ENCODE measurements at places on chromosomes 13 and 19.

DNA sequence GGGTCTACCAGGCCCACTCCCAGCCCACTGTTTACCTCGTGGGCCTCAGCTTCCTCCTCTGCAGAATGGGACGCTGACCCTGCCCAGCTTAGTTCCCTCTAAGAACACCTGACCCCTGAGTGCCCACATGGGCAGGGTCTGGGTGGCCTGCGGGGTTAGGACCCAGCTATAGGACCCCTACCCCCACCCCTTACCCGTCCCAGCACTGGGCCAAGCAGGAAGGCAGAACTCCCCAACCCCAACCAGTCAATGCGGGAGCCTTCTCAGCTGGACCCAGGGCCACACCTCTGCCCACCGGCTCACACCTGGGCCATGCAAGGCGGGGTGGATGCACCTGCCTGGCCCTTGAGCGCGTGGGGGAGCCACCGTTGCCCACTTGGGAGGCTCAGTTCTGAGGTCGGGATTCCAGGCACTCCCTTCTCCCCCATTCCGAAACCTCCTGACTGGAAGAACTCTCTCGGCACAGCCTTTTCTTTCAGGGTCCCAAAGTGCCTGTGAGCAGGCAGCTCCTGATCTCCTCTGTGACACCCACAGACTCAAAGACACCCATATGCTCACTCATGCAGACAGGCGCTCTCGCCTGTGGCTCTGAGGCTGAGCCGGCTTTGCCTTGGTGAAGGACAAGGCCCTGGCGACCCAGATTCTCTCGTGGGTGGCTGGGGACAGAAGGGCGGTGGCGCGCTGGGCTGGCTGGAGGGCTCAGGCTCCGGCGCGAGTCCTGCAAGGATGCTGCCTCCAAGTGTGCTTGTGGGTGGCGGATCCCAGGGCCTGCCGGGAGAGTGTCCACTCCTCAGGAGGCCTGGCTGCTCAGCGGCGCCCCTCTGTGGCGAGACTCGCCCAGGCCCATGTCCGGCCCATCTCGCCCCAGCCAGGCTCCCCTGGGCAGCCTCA is 27.9 kb upstream of the PARP4 start:
- peak; percentile 13 for DNase-seq

- DNase-seq: no peak
Observed at GRCh38 chr19:36891768-36892357, 24.2 kb downstream of the ZNF829 start.

DNA sequence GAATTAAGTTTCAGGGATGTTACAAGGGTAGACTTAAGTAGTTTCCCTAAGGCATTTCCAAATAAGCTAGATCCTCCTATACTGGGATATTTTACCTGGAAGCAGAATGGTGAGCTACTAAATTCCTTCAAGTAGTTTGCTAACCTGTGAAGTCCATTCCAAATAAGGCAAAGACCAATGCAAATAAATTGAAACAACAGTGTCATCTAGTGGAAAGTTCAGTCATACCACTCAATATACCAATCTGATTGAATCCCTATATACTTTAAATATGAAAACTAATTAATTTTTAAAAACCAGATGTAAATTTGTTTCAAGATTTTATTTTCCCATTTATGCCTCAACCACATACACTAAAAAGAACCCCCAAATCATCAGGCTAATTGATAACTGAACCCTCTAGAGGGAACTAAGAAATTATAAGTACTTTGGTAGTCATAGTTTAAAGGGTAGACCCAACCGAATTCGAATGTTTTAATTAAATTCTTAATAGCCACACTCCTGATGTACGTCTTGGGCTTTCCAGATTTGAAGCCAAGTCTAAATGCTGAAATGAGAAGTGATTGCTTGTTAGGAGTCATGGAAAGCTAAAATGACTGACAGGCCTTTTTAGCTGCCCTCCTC is 223.7 kb downstream of the TBC1D4 start:
- DNase-seq: peak; percentile 13

DNA sequence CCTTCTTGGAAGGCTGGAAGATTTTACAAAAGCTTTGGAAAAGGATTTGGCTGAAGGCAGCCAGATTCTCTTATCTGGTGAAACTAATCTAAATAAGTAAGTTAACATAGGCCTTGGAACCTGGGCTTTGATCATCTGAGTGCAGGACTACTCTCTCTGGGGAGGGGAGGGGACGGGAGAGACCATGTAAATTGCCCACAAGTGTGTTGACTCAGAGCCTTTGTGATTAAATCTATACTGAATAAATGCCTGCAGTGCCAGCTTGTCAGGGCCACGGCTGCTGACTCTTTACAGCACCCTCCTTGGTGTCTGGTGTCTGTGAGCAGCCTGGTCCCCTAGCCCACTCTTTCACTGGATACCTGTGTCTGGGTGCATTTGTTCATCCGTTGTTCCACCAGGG is 251.4 kb downstream of the ITGBL1 start:
- DNase-seq: no peak

DNA sequence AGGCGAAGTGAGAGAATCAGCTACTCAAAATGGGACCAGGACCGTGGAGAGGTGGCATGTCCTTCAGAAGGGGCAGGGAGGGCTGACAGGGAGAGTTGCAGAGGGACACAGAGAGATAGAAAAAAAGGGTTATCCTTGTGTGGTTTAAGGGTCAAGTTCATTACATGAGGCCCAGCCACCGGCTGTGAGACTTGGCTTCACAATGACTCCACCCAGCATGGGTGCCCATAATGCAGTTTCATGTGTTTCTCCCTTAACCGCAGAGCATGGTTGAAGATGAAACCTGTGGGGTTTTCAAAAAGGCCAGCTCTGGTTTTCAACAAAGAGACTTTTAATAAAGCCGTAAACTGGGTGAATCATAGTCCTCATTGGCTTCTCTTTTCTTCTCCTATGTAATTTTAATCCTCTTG is 164.6 kb downstream of the KLF5 start:
- DNase-seq: no peak

- DNase-seq: no peak
Observed at GRCh38 chr13:42607546-42607945, 33.6 kb downstream of the TNFSF11 start.

DNA sequence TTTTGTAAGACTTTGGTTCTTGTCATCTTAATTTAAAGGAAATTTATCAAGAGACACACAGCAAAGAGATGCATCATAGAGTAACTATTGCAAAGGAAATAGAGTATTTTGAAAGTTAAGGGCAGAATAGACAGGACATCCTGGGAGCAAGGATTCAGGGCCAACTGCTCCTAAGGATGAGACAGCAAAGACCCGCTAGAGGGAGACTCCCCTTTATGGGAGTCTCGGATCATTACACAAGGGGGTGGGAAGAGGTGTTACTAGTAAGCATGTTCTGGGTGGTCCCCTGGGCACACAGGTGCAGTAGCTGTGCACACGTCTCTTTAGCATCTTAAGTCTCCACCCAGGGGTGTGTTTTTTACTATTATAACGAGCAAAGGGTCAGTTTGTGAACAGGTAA is 9.6 kb downstream of the ZSCAN5C start:
- no peak for DNase-seq

DNA sequence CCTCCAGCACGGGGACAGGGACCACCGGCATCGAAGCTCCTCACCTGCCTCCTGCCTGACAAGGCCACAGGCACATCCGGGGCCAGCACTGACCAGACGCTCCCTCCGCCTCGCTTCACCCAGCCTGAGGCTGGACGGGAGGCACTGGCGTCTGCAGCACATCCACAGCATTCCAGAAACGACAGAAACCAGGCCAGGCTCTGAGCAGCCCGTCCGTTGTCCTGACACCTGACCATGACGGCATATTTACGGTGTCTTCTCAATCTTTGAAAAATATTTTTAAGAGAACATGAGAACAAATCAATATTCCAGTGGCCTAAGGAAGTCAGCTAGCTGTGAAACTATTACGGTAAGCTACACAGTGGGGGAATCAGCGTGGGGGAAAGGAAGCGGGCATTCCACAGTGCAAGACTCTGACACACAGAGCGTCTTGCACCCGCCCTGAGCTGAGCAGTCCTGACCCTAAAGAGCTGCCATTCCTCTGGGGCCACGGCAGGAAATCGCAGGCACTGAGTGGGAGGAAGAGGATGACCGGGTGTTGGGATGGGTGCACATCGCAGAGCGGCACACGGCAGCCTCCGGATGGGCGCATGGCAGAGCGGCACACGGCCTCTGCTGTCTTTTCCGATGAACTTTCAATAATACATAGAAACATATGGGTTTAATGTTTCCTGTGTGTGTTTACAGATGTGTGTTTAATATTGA is 26.8 kb downstream of the RASA3 start:
- no peak for DNase-seq

DNA sequence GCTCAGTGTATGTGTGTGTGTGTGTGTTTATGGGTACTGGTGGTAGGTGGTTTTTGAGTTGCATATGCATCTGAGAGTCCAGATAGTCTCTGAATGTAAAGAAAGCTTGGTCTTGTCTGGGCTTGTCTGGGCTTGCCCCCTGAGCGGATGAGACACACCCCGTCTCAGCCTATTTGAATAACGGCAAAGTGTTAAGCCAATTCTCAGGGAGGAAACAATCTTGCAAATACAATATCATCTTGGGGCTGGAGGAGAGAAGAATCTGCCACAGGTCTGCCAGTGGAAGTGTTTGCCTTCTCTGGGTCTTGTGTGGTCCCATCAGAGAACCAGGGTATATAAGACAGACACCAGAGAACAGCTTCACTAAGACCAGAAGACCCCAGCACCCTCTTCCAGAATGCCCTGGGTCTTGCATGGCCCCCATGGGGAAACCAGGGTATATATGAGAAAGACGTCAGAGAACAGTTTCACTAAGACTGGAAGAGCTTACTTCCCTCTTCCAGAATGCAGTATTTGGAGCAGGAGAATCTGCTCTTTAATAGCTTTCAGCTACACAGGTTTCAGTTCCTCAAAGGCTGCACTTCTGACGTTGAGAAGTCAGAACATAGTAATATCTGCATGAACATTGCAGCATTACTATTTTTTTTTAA is 13.3 kb downstream of the CD70 start:
- DNase-seq: peak; percentile 88

- DNase-seq: no peak
Observed at GRCh38 chr13:20263393-20264044, 31.4 kb upstream of the GJB6 start.

GRCh38 chr19:28794301-28794700 is 418.6 kb downstream of the UQCRFS1 start:
- DNase-seq: no peak

GRCh38 chr19:45235485-45235884 is 9.7 kb downstream of the EXOC3L2 start:
- DNase-seq: no peak

DNA sequence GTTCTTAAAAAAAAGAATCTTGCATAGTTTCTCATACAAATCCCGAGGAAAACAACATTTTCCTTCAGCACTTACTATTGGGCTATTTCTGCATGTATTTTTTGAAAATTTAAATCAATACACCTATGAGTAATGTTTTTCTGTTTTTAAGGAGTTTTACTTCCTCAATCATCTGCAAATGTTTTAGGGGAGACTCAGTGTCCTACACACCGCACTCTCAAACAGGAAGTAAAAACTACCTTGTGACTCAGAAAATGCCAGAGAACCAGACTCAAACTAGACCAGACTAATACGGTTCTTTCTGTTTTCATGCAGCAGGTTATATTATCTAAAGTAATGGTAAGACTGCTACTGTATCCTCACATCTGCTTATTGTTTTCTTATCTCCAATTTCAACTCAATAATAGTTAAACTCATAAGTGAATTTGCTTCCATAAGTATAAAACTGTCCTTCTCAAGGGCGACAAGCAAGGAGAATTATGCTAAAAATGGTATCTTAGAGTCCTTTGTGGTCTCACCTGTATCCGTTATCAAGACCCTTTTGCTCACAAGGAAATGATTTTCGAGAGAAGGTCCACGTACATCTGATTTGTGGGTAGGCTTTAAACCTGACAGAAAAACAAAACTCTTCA is 52.5 kb downstream of the FLT3 start:
- DNase-seq: peak; percentile 84

- no peak for DNase-seq
Observed at GRCh38 chr13:36509369-36509768, 77.1 kb downstream of the CCNA1 start.

DNA sequence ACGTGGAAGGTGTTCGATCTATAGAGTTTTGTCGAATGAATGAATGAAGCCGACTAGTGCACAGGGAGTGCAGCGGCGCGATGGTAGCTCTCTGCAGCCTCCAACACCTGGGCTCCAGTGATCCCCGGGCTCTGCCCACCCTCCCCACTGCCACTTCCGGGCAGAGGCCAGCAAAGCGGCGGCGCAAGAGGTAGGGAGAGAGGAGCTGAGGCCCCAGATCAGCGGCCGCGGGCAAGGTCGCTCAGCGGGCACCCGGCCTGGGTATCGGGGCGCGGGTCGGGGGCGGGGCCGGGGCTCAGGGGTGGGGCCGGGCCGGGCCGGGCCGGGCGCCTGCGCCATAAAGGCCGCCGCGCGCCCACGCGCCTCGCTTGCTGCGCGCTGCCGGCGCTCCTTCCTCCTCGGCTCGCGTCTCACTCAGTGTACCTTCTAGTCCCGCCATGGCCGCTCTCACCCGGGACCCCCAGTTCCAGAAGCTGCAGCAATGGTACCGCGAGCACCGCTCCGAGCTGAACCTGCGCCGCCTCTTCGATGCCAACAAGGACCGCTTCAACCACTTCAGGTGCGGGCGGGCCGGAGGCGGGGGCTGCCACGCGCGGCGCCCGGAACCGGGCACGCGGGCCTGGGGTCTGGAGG is at the start of gene GPI:
GPI (plus strand) TSS at position 367 of the 633 bp plus-strand sequence; CDS start at position 438, 71 bp downstream.
- peak; percentile 80 for DNase-seq

GRCh38 chr19:46049597-46049996 is 8.8 kb upstream of the IGFL4 start:
- DNase-seq: no peak

GRCh38 chr19:1271528-1272422 is 2.6 kb downstream of the CIRBP start:
- DNase-seq: peak; percentile 46

- DNase-seq: no peak
Observed at GRCh38 chr13:111666164-111666776, 345.8 kb downstream of the TEX29 start.

GRCh38 chr13:110816500-110816899 is 98.4 kb downstream of the ANKRD10 start:
- DNase-seq: no peak

GRCh38 chr13:101308247-101309013 is 107.9 kb downstream of the NALCN start:
- no peak for DNase-seq

- no peak for DNase-seq
Observed at GRCh38 chr13:76683168-76683567, 203.0 kb downstream of the KCTD12 start.
